ENCODE measurements at places on chromosomes 6 and 20. TPM values are rescaled to one million over a fixed set of nuclear protein-coding genes. Genes with fewer than 3 reads are reported as not detected.

PGC gene
- total RNA-seq: not detected

RSPH9 gene
- total RNA-seq: not detected

LINC00237 gene
- total RNA-seq: 0.14 TPM

DDAH2 gene
- total RNA-seq: 24.0 TPM

TSBP1 gene
- total RNA-seq: not detected

TMEM200A gene
- not detected for total RNA-seq

ZSCAN23 gene
- total RNA-seq: 3.3 TPM

SAPCD1 gene
- 1.8 TPM for total RNA-seq

UBD gene
- not detected for total RNA-seq

PRKN gene
- total RNA-seq: not detected

BANF2 gene
- total RNA-seq: not detected

WFDC12 gene
- total RNA-seq: not detected

C20orf173 gene
- total RNA-seq: not detected

SERPINB6 gene
- not detected for total RNA-seq

OOEP gene
- not detected for total RNA-seq
